Fibroblast of the aortic adventitia (primary cell): ENCODE measurements at places on chromosomes 12 and 14.
A peak's percentile ranks its signal among the peaks of the same experiment; 100 is the strongest.

DNA sequence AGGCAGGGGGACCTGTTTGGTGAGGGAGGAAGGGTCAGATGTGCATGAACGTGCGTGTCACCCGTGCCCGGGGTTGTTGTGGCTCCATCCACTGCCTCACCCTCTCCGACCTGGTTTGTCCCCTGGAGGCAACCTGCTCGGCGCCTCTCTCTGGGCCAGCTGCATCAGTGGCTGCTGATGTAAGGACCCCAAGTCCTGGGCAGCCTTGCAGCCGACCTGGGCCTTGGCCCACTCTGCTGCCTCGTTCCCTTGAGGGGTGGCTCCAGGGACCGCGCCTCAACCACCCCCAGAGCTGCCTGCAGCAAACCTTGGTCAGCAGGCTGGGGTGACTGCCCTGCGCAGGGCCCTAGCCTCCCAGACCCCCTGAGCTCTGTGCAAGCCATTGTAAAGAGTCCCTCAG is 351.7 kb downstream of the TMEM121 start:
- DNase-seq, result no peak

DNA sequence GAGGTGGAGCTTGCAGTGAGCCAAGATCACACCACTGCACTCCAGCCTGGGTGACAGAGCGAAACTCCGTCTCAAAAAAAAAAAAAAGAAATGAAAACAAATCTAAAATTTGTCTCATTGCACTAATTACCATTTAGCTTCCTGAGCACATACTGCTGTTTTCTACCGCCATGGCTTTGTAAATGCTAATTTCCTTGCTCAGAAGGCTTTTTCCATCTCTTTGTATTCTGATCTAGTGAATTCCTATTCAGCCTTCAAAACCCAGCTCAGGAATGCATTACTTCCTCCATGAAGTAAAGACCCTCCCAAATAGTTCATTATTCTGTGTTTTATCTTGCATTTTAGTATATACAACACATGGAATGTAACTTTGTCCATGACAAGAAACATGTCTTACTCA is 33.6 kb downstream of the CEP83 start:
- no peak for DNase-seq

DNA sequence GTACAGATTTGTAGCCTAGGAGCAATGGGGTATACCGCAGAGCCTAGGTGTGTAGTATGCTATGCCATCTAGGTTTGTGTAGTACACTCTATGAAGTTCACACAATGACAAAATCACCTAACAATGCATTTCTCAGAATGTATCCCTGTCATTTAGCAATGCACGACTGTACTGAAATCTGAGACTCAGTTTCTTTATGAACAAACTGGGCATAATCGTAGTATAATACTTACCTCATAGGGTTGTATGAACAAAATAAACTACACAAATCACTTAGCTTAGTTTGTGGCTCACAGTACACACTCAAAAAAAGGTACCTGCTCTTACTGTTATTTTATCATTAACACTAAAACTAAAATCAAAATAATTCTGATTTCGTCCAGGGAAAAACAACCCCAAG is 6.9 kb upstream of the PRKAG1 start:
- no peak for DNase-seq

DNA sequence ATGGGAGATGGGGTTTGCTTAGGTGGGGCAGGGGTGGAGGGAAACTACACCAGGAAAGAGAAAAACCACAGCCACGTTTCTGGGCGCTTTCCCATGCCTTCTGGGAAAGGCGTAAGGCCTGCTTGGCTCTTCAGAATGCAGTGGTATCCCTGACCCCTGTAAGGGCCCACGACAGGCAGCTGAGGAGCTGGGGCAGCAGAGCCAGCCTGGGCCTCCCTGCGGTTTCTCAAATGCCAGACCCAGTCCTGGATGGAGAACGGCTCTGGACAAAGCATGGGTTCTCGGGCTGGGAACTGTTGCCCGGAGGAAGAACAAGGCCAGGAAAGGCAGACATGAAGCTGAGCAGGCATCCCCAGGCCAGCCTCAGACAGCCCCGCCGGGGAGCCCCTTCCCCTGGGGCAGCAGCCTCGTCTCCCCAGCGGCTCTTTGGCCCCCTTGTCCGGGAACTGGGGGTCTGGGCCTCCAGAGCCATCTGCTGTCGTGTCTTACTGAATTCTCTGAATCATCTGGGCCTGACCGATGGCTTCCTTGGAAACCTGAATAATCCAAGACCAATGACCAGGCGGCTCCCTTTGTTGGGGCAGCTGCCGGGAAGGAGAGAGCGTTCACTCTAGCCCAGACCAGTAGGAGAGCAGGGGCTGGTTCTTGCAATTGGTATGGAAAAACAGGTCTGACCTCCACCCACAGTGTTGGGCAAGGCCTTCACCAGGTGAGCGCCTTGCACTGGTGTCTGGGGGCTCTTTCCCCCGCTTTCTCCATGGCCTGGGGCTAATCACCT is 64.0 kb upstream of the RIN3 start:
- no peak for DNase-seq

GRCh38 chr12:54521293-54522060 is 23.9 kb downstream of the NCKAP1L start:
- no peak for DNase-seq

DNA sequence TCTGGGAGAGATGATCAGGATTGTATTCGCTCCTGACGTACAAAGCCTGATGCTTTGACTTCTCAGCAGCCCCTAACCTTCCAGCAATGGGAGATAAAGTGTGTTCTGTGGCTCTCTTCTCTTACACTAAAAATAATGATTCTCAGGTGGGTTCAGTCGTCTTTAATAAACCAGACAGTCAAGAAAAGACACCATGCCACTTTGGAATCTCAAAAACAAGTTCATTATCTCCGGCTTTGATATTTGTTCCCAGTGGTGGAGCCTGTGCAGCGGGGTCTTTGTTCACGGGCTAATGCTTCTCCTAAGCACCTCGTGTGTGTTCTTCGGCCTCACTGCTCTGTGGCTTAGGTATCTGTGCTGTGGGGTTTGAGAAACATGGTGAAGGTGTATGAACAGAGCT is 1.6 kb downstream of the ACVR1B start:
- no peak for DNase-seq

DNA sequence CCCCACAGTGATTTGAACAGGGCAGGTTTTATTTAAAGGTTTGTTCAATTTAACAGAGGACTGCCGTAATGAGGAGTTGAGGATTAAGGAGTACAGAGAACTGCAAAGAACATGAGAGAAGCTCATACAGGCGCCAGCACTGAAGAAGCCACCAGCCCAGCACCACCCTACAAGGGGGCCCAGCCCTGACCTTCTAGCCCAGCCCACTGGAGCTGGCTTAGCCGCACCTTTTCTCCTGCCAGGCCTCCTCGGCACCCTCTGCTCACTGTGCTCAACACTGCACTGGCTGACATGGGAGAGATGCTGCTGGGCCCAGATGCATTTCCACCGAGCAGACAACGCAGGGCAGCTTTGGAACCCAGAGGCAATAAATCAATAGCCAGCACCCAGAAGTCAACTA is 36.5 kb upstream of the SFSWAP start:
- no peak for DNase-seq

DNA sequence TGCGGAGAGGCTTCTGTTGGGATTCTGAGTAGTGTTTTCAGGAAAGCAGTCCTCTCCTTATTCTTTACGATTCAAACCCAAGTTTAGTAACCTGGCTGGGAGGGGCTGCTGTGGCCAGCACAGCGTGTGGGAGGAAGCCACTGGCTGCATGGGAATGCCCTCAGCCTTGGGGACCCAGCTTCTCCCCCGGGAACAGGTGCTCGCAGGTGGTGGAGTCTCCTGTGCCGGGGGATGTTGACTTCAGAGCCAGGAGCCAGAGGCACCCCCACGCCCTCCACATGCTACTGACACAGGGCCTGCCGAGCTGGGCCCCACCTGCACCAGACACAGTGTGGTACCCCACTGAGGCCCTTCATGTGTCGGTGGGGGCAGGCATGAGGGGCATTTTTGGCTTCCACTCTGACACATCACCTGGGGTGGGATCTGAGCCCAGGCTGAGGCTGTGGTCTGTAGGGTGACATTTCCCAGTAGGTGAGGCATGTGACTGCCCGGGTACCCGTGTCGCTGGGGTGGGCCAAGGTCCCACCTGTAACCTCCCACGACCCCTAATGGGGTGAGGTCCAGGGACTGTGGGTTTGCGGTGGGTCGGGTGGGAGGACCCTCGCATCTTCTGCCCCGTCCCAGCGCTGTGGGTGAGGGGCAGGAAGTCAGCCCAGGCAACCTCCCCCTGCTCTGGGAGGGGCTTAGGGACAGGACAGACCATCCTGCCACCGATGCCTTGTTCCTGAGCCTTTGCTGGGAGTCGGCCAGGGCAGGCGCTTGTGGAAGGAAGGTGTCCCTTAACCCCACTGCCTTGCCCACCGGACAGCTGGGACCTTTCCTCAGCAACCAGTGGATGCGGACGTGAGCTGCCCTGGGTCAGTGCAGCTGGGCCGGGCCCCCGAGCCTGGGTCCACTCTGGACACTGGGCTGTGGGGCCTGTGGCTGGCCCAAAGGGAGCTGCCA is 26.5 kb downstream of the MTA1 start:
- no peak for DNase-seq

DNA sequence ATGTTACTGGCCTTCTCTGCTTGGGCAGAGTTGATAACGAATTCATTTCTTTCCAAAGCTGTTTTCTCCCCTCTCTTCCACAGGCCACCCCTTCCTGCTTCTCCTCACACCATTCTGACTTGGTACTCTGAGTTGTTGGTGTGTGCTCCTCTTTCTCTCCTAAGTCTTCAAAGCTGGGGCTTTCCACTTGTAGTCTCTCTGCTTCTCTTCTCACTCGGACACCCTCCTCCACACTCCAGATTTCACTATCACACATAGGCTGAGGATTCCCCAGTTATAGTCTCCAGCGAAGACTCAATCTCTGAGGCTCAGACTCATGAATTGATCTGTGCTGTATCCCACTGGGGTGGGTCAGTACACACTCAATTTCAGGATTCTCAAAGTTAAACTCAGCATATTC is 201.0 kb downstream of the SSPN start:
- DNase-seq, result no peak

GRCh38 chr12:32302218-32303173 is 96.9 kb upstream of the FGD4 start:
- DNase-seq, result peak; percentile 34

DNA sequence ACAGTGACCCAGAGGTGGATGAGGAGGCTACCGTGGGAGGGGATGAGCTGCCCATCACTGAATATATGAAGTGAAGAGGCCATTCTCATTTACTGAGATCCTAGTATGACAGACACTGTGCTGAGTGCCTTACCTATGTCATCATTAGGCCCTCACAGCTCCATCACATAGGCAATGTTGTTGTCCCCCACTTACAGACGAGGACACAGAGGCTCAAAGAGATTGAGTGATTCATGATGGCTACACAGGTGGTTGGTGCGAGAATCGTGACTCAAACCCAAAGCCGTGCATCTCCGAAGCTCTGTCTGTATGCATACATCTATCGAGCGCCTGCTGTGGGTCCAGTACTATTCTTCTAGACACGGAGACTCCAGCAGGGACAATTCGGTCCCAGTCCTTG is 5.9 kb upstream of the CCDC197 start:
- DNase-seq, result no peak

- no peak for DNase-seq
These were observed 188.2 kb upstream of the DDHD1 start for GRCh38 chr14:53341324-53341723.

GRCh38 chr12:125492354-125493270 is 427.4 kb downstream of the AACS start:
- DNase-seq, result no peak

GRCh38 chr14:64279704-64280668 is 14.2 kb downstream of the ESR2 start:
- DNase-seq, result peak; percentile 3

DNA sequence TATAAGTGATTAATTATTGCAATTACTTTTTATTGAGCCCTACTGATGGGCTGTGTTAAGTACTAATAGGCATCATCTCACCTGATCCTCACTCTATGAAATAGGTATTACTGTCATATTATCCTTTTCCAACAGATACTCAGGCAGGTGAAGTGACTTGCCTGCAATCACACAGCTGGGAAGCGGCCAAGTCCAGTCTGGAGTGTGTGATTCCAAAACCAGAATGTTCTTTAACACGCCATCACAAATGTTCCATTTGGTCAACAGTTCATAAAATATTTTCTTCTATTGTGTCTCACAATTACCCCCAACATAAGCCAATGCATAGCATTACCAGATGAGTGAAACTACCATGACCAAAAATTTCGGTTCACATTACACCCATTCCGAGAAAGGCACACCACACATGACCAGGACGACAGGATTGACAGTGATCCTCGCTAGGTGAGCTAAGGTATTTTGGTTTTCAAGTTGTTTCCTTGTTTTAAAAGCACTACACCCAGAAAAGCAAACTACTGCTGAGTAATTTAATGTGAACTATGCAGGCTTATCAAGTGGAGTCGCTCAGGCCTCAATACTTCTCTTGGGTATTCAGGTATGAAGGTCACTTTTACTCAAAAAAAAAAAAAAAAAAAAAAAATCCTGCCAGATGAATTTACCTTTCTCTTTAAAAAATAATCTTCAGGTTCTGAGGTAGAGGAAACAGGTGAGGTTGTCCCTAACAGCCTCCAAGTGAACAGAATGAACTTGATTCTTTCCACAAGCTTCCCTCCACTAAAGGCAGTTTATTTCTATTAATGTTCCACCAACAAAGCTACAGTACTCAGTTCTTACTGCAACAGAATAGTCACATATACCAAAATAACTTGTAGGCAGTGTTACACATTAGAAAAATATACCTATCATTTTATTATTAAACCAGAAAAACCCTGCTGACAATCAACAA is 2.4 kb downstream of the VPS37B start:
- DNase-seq, result no peak

DNA sequence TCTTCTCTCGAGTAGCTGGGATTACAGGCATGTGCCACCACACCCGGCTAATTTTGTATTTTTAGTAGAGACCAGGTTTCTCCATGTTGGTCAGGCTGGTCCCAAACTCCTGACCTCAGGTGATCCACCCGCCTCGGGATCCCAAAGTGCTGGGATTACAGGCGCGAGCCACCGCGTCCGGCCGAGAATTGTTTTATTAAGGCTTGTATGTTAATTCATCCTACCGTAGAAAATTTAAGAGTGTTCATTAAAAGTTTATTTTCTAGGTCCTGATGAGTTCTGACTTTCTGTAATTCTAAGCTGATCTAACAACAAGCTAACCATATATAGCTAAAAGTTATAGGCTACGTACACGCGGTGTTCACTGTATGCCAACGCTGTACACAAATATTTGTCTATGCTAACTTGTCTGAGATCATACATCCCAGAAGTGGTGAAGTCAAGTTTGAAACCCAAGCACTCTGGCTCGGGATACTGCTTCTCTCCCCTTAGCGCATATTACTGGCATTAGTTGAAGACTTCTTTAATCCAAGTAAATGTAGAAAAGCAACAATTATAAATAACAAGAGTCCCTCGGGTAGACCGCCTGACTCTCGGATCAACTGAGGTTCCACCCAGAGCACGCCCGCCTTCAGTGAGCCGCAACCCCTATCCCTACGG is 570 bp upstream of the MRPS35 start:
- peak; percentile 66 for DNase-seq

DNA sequence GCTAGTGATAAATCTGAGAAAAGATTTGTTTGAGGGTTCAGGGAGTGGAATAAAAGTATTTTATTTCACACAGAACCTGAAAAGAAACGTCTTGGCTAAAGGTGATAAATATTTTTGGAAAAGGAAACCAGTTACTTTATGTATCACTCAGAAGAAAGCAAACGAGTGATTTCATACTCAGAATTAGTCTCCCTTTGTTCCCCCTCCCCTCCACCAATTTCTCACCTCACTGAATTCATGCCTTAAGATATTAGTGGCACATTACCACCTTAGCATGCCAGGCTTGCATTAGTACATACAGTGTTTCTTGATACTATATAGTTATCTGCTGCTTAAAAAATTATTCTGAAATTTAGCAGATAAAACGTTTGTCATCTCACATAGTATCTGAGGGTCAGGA is 28.2 kb downstream of the G2E3 start:
- no peak for DNase-seq
